Dermis microvascular lymphatic vessel endothelial cell (primary cell): ENCODE measurements at places on chromosomes 3 and 15. TPM values are rescaled to one million over a fixed set of nuclear protein-coding genes. Genes with fewer than 3 reads are reported as not detected.

- DNase-seq = no peak
These were observed 42.5 kb downstream of the ATP2B2 start for GRCh38 chr3:10462641-10463532.

GRCh38 chr3:51478630-51479029 lies 21.2 kb downstream of the DCAF1 start:
- no peak for DNase-seq

The CYP1A1 gene
- total RNA-seq = 21.6 and 39.8 TPM in 2 replicates

The BTLA gene
- total RNA-seq = not detected in 2 replicates

DNA sequence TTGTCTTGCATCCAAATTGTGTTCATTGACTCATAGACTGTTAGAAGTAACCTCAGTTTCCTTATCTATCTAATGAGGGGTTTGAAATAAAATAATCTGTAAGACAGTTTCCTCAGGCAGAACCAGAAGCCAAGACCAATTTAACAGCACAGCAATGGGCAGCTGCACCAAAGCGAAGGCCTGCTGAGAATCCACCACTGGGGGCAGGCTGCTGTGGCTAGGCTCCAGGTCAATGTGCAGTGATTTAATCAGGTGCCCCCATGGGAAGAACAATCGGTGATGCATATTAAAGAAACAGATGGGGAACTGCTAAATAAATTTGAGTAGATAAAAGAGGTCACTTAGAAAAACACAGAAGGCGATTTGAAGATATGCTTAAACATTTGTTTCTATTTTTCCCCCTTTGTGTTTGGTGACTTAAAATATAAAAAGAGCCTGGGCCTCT lies 28.0 kb upstream of the TMOD3 start:
- peak; percentile 50 for DNase-seq

The STOML1 gene
- total RNA-seq = 8.6 and 13.7 TPM in 2 replicates

DNA sequence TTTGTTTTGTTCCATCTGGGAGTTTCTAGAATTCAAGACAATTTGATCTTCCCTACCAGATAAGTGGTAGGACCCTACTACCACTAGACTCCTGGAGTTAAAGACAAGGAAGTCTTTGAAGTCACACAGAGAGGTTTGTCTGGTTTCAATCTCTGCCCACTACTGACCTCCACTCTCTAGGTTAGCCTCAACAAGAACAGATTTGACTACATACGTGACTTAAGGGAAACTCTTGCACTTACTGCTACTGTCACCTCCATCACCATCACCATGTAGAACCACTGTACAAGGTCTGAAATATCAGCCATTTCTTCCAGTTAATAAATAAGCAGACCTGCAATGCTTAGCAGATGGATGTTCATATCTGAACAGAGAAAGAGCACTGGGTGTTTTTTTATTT lies 148.3 kb upstream of the ARHGEF26 start:
- no peak for DNase-seq

- no peak for DNase-seq
These were observed 12.9 kb upstream of the MGA start for GRCh38 chr15:41647262-41647661.

- no peak for DNase-seq
These were observed 220.6 kb upstream of the SGO1 start for GRCh38 chr3:20406611-20407011.

DNA sequence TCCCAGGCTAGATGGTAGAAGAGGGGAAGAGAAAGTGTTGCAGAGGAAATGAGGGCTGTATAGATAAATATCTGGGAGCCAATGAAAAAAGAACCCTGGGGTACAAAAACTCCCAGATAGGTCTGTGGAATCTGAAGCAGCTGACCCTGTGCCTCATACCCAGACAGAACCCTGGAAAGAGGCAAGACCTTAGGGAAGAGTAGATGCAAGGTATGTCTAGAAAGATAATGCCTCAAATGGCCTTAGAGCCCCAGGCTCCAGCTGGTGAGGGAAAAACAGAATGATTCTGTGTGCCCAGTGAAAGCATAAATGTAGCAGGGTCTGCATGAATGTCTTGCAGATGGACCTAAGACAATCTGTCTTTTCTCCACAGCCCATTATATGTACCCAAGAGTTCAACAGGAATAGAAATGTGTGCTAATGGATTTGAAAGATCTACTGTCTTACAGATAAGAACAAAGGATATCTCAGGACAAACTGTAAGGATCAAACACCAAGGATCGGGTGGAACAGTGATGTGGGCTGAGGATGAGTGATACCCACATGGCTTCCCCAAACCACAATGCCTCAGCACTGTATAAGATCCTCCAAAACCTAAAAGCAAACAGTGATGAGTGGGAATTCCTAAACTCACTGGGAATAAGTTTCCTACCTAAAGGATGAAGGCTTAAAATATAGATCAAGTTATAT lies 58.8 kb downstream of the NCEH1 start:
- no peak for DNase-seq

The FOXB1 gene
- not detected in 2 replicates for total RNA-seq

GRCh38 chr3:71896751-71897150 lies 111.8 kb upstream of the PROK2 start:
- DNase-seq = no peak

The CTXN2 gene
- not detected in 2 replicates for total RNA-seq

DNA sequence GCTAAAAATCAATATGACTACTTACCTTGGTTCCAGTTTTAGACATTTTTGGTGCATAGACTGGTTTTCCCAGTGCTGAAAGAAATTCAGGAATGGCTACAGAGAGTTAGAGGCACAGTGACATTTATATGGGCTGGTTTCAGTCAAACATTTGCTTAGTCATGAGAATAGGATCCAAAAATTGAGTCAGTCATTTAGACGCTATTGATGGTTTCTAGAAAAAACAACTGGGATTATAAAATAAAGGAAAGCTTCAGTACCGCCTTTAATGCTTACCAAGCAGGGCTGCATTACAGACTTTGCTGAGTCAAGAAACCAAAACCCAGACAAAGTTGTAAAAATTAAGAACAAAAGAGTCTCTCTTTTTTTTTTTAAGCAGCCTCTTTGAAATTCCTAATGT lies at the start of gene CRYGS:
CRYGS (minus strand) TSS at position 100 of the 400 bp plus-strand sequence; CDS start at position 46, 54 bp downstream.
- no peak for DNase-seq

- DNase-seq = no peak
These were observed 27.7 kb upstream of the CLDN16 start for GRCh38 chr3:190360228-190360627.

DNA sequence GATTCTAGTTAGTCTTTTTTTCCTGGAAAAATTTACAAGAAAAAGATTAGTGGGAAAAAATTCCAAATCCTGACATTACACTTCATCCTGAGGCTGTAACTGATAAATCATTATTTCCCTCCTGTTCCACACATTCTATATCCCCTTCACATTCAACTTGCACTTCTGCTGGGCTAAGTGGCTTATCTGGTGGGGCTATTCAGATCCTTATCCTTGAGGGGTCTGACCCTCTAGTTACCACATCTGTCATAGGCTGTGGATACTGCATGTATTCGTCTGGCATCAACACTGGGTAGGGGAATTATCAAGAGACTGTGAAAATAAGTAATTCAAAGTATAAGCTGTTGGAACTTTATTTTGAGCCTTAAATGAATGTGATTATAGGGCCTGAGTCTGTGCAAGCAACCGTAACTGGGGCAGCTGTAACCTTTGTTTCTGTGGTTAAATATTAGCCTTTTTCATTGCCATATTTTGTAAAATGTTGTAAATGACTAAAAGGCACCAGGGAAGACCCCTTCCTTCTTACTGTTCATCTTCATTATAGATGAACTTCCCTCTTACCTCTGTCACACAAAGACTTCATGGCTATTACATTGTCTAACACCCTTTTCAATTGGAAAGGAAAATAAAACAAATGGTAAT lies 28.0 kb upstream of the TEX9 start:
- DNase-seq = no peak

The BFSP2 gene
- total RNA-seq = not detected in 2 replicates

DNA sequence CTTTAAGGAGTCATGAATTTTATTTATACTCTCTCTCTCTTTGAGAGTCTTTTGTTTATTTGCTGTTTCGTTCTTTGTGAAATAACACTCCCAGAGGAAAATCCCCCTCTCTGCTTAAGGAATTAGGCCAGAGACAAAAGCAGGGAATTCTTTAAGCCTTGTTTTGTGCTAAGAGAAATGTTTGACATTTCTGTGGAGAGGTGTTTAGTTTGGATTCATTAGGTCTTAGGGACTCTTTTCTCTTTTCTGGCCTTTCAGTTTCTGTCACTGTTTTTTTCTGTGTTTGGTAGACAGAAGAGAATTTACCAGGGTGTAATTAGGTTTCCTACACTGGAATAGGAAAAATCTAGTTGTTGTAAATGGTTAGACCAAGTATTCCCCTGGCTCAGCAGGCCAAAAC lies 241.8 kb upstream of the NR2F2 start:
- no peak for DNase-seq

The KLHL40 gene
- not detected in 2 replicates for total RNA-seq

The HTR3E gene
- not detected in 2 replicates for total RNA-seq

DNA sequence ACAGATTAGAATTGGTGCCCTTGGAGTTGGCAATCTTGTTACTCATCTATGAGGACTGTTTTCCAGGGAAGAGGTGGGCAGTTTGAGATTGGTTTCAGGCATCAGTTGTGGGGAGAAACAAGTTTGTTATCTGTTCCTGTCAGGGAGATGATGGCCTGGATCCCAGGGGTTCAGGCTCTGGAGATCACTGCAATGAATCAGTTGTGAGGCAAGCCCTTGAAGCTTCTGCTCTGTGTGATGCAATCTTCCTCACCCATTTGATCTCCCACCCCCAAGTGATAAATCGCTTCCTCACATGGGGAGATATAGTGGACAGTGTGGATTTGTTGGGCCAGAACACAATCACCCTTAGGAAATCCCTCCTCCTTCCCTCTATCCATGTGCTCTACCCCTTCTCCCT lies 276.6 kb upstream of the LRTM1 start:
- DNase-seq = no peak

GRCh38 chr3:139281522-139282196 lies 62.2 kb upstream of the MRPS22 start:
- no peak for DNase-seq

DNA sequence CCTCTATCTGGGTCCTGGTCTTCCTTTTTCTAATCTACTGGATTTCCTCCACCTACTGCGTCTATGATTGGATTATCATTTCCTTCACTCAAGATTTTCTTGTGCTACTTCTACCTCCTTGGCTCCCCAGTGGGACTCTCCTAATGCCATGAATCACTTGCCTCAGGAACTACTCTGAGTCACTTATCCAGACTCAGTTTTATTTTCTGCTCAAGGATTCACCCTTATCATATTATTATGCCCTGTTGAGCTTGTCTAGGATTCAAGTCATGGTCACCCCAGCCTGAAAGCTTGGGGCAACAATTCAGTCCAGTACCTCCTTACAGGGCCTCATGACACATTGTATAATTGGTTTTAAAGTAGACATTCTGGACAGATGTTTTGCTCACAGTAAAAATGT lies 968.1 kb downstream of the ROBO1 start:
- no peak for DNase-seq

The CA12 gene
- total RNA-seq = 0.13 and 0.38 TPM in 2 replicates

DNA sequence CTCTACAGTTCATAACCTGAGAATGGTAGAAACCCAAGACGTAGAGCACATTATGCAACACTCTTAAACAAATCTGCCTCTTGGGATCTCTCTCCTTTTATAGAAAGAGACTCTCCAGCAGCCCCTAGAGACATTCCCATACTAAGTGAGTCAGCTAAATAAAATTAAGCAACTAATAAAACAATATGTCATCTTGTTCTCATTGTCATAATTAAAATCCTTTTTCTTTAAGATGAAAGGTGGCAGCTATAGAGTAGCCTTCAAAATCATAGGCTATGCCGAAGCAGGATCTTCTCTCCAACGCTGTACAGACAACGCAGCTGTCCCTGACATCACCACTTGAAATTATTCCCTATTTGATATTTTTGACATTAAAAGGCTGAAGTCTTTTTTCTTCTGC lies 790.0 kb downstream of the FHIT start:
- DNase-seq = no peak

DNA sequence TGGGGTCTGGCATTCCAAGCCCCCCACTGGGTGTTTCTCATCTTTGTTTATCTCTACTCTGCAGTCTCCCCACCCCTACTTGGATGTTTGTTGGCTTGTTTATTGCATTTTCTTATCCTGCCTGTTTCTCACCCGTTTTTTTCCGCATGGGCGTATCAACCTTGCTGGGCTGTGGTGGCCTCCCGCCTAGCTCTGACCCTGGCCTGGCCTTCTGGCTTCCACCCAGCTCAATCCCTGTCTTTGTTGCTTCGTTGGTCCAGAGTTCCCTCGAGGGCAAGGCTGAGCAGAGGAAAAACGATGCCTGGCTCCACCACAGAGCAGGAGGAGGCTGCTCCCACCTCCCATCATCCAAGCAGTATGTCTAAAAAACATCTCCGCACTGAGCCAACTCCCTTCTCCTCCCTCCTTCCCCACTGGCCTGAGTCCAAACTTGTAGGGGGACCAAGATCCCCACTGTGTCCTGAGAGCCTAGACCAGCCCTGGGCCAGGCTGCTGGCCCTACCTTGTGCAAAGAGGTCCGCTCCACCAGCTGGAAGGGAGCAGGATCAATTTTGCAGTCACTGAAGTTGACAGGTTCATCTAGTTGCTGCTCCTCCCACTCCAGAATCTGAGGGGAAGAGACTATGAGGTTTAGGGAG lies 9.8 kb downstream of the CLCN2 start:
- DNase-seq = no peak

DNA sequence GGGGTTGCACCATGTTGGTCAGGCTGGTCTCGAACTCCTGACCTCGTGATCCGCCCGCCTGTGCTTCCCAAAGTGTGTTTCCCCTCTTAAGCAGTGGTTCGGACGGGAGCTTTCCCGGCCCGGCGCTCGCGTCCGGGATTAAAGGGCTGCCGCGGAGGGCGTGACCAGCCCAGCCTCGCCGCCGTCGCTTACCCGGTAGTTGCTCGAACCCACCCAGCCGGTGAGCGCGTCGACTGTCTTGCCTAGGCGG lies 513 bp downstream of the CLASP2 start:
- DNase-seq = peak; percentile 78

The MYO5C gene
- 13.0 TPM in 2 replicates for total RNA-seq

The TERC gene
- total RNA-seq = 34.3 and 103 TPM in 2 replicates

The EBLN2 gene
- 2.9 and 3.0 TPM in 2 replicates for total RNA-seq
